Hematopoietic multipotent progenitor cell treated with erythropoietin and hydrocortisone succinate and interleukin-3 and kit ligand, for 15 days (in vitro differentiated cells): ENCODE measurements at places on chromosomes 1 and 21.

GRCh38 chr1:238438311-238439270 is 547.9 kb upstream of the ZP4 start:
- no peak for DNase-seq

DNA sequence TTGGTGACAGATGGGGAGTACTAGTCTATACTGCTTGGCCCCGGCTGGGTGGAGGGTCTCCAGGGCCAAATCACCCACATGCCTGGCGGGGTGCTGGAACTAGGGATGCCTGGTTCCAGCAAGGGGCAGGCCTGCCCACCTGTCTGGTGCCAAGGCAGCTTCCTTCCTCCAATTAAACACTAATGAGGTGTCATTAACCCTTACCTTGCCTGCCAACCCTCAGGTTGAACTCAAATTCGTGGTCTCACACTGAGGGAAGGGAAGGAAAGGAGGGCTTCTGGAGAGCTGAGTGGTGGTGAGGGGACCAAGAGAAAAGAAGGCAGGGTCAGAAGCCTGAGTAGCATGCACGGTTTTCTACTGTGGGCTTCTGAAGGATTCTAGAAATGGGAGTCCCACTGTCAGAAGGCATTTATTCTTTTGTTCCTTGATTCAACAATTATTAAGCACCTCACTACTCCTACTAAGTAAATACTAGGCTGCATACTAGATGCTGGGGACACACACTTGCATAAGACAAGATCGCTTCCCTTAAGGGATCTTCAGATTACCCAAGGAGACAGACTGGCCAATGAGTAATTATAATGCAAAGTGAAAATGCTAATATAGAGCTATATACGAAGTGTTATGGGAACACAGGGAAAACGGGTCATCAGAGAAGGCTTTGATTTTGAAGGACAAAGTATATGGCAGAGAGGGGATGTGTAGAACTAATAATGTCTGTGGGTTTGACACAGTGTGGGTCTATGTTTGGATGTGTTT is 5.9 kb upstream of the EFNA3 start:
- no peak for DNase-seq

DNA sequence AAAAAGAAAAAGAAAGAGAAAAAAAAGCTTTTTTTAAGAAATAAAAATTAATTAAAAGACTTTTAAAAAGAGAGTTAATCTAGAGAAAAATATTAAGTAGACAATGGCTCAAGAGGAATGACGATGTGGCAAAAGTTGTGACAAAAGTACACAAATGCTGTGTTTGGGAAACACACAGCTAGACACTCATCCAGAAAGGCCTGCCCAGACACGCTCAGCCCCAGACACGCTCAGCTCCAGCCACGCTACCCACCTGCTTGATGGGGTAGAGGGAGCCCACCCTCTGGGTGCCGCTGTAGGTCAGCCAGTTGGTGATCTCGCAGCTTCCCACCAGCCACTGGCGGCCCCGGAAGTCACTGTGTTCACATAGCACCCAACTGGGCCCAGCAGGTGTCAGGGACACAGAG is 10.2 kb downstream of the CD52 start:
- DNase-seq = no peak

DNA sequence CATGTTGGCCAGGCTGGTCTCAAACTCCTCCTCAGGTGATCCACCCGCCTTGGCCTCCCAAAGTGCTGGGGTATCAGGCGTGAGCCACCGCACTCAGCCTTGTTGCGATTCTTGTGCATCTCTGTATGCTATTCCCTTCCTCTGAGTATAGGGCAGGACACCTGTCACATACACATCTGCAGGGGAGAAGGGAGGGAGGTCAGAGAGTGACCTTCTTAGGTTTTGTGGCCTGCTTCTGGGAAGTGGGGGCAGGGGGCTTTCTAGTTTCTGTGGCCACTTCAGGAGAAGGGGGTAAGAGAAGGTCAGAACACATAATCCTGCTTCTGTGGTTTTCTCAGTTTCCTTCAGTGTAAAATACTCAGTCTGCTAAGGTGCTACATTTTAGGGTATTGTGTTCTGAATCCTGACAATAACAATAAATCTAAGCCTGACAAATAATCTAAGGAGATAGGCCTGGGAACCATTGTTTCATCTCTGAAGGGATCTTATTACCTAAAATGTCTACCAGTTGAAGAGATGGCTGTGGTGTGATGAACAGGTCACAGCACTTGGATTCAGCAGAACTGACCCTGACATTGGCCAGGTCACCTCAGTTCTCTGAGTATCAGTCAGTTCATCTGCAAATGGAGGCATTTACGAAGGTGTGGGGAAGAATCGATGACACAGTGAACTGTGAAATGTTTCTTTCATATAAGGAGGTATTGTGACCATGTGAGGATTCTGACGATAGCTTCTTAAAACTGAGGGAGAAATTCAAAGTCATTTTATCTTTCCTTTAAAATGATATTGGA is 212.6 kb upstream of the L1TD1 start:
- DNase-seq = no peak

GRCh38 chr1:27496604-27497155 is 6.7 kb upstream of the WASF2 start:
- DNase-seq = no peak

GRCh38 chr1:63821091-63822005 is 47.5 kb downstream of the ROR1 start:
- no peak for DNase-seq

- no peak for DNase-seq
Measured at GRCh38 chr1:199010933-199011332, 372.1 kb downstream of the PTPRC start.
